ENCODE measurements at places on chromosomes 12 and 14.

- no peak for DNase-seq
Measured at GRCh38 chr12:27331291-27331926, 1.2 kb upstream of the BMAL2 start.

DNA sequence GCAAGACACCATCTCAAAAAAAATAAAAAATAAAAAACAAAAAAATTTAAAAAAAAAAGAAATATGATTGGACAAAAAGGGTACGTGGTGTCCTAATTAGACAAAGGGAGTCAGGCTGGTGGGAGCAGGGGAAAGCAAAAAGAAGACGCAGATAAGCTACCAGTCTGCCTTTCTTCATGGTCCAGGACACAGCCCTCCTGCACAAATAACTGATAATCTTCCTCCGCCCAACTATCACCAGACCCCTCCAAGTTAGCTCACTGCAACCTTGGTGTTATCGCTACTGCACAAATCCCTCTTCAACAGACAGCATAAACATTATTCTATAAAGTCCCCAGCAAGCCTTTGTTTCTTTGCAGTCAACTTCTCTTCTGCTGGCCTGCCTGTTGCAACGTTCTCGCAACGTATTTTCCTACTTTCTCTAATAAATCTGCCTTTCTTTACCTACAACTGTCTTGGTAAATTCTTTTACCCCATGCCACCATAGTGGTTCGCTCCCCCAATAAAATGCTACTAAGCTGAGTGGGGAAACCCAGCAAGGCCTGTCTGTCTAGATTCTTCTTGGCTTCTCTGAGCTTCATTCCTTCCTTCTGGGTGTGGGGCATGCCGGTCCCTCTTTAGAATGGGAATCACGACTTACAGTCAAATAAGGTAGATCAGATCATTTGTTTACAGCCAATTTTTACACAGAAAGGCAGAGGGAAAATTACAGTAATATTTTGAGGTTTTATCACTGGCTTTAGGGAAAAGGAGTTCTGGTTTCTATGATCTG is 14.6 kb upstream of the DNAL1 start:
- DNase-seq: no peak

GRCh38 chr12:90979019-90979418 is 24.0 kb upstream of the CCER1 start:
- no peak for DNase-seq

- no peak for DNase-seq
Measured at GRCh38 chr12:89405626-89406345, 53.5 kb upstream of the DUSP6 start.

DNA sequence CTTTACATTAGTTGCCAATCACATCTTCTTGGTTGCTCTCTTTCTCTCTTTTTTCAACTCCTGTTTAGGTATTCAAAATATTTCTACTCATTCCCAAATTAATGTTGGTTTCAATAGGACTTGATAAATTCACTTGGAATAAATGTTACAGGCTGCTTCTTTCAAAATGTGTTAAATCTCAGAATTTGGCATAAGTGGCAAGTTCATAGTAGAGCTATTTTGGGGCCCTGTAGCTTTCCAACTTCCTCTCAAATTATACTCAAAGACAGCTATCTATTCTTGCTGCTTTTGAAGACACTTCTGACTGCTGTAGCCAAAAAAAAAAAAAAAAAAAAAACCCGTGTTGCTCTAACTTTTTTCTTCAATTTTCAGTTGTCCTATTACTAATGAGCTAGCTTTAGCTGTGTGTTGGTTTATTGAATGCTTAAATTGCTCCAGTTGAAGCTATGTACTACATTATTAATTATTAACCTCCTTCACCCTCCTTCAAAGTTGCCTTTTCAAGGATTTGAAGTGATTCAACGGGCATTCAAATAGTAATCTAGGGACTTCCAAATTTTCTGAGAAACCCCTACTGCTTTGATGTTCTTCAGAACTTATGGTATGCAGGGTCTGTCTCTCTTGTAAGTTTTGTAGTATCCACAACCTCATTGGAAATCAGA is 554.6 kb upstream of the FLRT2 start:
- DNase-seq: no peak

GRCh38 chr14:55877942-55878341 is 240.3 kb upstream of the PELI2 start:
- no peak for DNase-seq

- no peak for DNase-seq
Measured at GRCh38 chr14:50379563-50379962, 17.1 kb downstream of the CDKL1 start.

GRCh38 chr12:53182903-53183302 is 2.2 kb upstream of the CSAD start:
- DNase-seq: no peak

GRCh38 chr14:103198131-103199105 is 75.2 kb downstream of the TNFAIP2 start:
- DNase-seq: no peak

- no peak for DNase-seq
Measured at GRCh38 chr14:64736271-64737169, 32.3 kb downstream of the PLEKHG3 start.

- no peak for DNase-seq
Measured at GRCh38 chr14:35978561-35978960, 152.4 kb downstream of the BRMS1L start.

DNA sequence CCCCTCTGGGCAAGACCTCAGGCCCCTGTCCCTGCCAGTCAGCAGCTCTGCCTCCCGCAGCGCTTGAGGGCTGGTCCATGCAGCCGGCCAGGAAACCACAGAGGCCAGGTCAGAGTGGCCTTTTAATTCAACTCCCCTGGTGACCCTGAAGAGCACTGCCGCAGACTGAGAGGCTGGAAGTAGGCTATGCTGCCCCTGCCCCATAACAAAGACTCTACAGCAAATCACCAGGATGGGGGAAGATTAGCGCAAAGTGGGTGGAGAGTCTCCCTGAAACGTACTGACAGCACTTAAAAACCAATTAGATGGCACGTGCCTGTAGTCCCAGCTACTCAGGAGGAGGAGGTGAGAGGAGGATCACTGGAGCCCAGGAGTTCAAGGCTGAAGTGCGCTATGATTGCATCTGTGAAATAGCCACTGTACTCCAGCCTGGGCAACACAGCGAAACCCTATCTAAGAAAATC is 70.5 kb downstream of the ITPK1 start:
- DNase-seq: no peak

DNA sequence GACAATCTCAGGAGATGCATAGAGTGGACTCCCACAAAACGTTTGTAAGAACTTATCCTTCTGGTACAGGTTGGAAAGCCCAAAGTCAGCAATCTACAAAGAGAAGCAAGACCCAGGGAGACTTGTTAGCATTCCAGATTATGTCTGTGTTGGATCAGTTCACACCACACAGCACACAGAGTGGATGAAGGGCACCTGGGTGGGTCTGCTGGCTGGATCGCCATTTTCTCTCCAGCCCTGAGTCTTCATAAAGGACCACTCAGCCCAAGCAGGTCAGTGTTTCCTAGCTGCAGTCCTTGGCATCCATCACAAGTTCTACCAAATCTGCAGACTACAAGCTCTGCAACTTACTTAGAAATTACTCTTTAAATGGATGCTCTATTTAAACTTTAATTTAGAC is 66.0 kb downstream of the NUAK1 start:
- DNase-seq: no peak

DNA sequence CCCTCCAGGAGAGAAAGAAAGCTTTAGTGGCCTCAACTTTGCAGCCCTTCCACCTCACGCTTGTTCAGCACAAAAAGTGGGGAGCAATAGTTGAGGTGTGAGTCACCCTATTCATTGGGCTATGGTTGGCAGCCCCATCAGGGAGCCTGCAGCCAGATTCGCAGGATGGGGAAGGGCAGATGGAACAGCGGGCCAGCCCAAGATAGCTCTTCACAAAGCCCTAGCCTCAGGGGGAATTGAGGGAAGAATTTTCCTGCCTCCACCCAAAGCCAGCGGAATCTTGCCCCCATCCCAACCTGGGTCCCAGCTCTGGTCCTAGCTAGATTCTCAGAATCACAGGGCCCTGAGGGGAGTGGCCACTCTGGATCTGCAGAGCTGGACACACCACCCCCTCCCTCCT is 3.6 kb upstream of the KRT5 start:
- DNase-seq: no peak

DNA sequence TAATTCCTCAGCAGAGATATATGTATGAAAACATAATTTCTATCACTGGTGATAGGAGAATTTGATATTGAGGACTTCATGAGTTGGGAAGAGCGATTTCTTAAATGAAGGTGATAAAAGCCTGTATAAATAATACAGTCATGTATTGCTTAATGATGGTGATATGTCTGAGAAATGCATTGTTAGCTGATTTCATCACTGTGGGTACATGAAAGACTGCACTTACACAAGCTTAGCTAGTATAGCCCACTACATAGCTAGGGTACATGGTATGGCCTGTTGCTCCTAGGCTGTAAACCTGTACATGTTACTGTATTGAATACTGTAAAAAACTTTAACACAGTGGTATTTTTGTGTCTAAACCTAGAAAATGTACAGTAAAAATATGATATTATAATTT is 63.4 kb downstream of the ANO4 start:
- DNase-seq: no peak

- no peak for DNase-seq
Measured at GRCh38 chr12:104132351-104132956, 5.6 kb downstream of the NFYB start.

GRCh38 chr12:33670284-33670683 is 230.7 kb upstream of the SYT10 start:
- DNase-seq: no peak

- no peak for DNase-seq
Measured at GRCh38 chr14:106562451-106562850, 1036.1 kb downstream of the TMEM121 start.

- DNase-seq: no peak
Measured at GRCh38 chr12:132516095-132517012, 26.4 kb downstream of the FBRSL1 start.

- DNase-seq: no peak
Measured at GRCh38 chr14:88955455-88955854, 131.0 kb downstream of the TTC8 start.

GRCh38 chr12:47376927-47377326 is 297.2 kb upstream of the AMIGO2 start:
- no peak for DNase-seq

- DNase-seq: no peak
Measured at GRCh38 chr12:1413930-1414329, 180.5 kb downstream of the FBXL14 start.

DNA sequence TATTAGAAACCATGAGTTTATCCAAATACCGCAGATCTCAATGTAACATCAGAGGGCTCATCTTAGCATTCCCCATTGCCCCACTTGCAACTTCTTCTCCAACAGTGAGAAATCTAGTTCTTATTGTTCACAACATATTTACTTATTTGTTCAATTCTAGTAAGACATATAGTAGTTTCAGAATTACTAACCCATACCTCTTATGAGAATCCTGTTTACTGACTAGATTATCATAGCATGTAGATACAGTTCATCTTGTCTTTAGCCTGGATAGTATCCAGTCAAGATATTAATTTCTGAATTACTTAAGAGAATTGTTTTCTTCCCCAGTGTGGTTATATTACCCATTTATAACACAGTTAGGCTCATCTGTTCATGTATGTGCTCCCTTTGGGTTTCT is 80.6 kb downstream of the NIN start:
- no peak for DNase-seq

Measured in stimulated activated CD8-positive, alpha-beta memory T cell treated with anti-CD3 and anti-CD28 coated beads, Interleukin-15, amount 100 ng/mL, for 1 hour (primary cell).